ENCODE measurements at places on chromosomes 1 and 21.

DNA sequence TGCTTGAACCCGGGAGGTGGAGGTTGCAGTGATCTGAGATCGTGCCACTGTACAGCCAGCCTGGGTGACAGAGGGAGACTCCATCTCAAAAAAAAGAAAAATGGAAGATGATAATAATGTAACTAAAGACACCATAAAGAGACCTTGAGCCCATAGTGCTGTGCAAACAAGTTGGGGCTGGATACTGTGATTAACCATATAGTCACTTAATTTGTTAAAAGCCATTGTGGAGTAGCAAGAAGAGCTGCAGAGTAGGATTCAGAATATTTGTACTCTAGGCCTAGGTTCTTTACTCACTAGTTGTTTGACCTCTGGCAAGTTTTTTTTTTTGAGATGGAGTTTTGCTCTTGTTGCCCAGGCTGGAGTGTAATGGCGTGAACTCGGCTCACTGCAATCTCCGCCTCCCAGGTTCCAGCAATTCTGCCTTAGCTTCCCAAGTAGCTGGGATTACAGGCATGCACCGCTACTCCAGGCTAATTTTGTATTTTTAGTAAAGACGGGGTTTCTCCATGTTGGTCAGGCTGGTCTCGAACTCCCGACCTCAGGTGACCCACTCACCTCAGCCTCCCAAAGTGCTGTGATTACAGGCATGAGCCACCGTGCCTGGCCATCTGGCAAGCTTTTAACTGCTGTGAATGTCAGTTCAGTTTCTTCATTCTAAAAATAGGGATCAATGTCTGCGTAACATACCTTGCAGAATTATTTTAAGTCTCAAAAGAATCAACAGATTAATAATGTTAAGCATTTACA is 12.8 kb downstream of the CAP1 start:
- DNase-seq: no peak

GRCh38 chr1:44485934-44486460 is 80.9 kb downstream of the RNF220 start:
- no peak for DNase-seq

GRCh38 chr1:168084396-168085231 is 52.1 kb downstream of the GPR161 start:
- no peak for DNase-seq

DNA sequence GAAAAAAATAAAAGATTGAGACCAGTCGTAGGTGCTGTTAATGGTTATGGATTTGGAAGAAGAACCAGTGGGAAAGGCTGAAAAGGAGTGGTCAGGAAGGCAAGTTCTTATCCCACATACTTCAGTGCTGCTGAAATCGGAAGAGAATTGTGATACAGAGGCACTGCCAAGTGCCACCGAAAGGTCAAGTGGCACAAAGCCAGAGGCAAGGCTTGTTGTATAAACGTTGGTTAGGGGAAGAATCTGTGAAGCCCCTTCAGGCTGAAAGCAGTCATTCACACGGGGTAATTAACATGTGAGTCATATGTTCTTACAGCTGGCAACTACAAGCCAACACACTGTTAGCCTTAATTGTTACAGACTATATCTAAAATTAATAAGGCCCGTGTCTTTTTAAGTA is 48.8 kb downstream of the ZBTB40 start:
- DNase-seq: no peak

DNA sequence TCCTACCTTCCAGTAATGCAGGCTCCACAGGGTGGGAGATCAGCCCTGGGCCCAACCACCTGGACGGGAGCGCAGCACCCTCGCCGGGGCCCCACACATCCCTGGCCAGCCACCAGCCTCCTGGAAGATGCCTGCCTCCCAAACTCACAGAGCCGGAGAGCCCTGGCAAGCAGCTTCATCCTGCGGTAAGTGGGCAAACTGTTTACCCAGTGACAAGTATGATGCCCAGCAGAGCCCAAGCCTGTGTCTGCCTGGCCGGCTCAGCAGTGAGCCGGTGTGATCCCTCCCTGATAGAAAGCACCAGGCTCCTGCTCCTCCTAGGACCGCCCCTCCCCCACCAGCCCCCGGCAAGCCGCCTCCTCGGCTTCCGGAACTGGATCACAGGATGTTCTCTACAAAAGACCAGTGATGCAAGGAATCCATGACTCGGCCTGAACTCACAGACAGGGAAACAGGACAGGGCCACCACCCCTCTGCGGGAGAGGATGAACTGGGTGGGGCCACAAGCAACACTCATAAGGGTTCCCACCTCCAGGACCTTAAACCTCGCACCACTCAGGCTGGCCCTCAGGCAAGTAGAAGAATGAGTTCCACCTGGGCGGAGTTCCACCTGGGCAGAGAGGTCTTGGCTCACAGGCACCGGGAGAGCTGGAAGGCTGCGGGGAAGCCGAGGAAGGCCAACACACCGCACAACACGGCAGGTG is 7.9 kb downstream of the ACOT7 start:
- peak; percentile 60 for DNase-seq

DNA sequence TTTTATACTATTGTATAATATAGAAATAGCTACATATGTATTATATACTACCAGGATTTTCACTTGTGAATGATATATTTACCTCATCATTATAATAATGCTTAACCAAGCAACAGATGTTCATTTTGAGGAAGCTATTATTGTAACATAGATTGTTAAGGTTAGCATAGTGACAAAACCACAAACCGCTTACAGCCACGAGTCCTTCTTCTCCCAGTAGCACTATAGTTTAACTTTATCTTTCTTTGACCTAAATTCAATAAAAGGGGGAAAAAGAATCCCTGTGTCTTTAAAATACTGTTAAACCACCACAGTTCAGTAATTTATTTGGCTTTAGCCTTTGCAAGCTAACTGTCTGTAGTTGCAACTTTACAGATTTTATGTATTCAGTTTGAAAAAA is 1039.4 kb upstream of the B3GALT2 start:
- no peak for DNase-seq

- DNase-seq: no peak
Measured at GRCh38 chr1:10338047-10338446, 60.8 kb upstream of the PGD start.

- DNase-seq: no peak
Measured at GRCh38 chr21:32099812-32100416, 178.9 kb downstream of the MIS18A start.

- peak; percentile 54 for DNase-seq
Measured at GRCh38 chr1:145918992-145919939, 749 bp upstream of the PEX11B start.

DNA sequence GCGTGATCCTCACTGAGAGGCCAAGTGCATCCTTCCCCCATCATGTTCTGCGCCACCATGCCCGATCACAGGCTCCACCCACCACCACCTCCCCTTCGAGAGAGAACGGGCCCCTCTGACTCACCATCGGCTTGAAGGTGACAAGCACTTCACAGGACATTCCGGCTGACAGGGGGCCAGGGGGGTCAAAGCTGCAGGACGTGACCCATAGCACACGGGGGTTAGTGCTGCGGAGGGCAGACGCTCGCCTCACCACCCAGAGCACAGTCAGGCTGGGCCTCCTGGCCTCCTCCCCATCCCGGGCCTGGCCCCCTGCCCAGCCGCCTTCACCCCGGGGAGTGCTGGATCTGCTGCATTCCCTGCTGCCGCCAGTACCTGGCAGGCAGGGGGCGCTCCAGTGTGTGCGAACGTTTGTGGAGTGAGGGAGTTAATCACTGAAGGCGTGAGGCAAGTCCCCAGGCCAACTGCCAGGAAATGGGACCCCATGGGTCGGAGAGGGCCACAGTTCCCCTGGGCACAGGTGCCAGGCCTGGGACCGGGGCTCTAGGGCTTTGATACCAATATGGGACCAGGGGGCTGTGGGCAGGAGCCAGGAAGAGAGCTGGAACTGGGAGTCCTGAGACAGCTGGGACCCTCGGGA is 40.9 kb upstream of the TMEM52 start:
- DNase-seq: peak; percentile 90

- DNase-seq: no peak
Measured at GRCh38 chr1:22126531-22126930, 16.4 kb downstream of the WNT4 start.

GRCh38 chr1:9278585-9279153 is 14.0 kb upstream of the SPSB1 start:
- no peak for DNase-seq

DNA sequence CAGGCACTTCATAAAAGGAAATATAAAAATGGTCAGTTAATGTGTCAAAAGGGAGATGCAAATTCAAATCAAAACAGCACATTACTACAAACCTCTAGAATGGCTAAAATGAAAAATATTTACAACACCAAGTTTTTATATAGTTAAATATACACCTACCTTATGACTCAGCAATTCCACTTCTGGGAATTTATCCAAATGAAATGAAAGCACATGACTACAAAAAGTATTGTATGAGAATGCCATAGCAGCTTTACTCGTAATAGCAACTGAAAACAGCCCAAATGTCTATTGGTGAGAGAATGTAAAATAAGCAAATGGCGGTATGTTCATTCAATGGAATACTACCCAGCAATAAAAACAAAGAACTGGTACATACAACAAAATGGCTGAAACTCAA is 175.8 kb upstream of the SPAG17 start:
- no peak for DNase-seq

- DNase-seq: no peak
Measured at GRCh38 chr1:246790833-246791232, 66.6 kb downstream of the SCCPDH start.

DNA sequence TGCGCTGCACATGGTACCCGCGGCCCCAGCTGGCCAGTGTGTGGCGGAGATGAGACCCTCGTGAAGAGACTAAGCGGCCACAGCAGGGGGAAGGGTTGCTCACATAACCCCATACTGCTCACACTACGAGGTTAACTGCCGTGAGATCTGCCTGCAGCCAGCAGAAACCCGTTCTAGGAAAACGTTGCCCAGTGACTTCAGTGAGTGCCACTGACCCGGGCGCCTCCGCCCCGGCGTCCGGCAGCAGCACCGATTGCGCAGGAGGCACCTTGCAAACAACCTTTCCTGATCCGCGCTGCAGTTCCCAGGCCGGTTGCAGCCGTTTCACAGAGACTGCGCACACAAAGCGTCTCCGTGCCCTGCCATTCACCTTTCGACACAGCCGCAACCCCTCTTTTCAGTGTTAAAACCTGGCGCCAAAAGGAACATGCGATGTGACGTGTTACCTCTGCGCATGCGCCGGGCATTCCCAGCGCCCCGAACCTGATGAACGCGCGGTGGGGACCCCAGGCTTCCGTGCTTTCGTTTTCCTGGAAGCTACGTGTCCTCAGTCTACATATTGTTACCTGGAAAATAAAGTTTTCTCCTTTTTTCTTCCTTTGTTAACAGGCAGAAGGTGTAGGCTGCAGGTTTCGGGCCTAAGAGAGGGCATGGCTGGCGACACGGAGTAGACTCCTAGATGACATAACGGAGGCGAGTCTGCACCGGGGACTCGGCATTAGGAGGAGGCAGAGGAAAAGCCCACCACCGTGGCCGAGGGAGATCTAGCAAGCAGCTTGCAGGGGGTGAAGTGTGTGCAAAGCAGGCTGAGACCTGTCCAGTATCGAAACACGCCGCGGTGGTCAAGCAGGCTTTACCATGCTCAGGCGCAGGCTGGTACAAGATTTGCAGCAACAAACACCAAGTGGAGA is 8.9 kb downstream of the VPS26C start:
- no peak for DNase-seq

GRCh38 chr1:172394141-172394751 is 26.2 kb upstream of the C1orf105 start:
- no peak for DNase-seq

GRCh38 chr1:201636510-201636971 is 97.6 kb downstream of the NAV1 start:
- DNase-seq: no peak

DNA sequence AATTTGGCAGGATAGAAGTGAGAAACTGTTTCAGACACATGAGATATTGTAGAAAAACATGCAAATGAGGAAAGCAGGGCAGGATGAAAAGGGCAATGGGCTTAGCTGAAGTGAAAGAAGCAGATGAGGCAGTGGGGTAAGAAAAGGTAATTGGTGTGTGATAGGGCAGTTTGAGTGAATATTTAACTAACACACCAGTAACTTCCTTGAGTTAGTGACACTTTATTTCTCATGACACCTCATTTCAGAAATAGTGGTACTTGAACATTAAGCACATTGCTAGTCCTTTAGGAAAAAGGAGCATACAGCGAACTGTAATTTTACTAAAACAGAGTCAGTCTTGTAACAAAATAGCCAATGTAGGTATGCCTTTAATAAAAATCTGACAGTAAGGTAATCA is 415.0 kb downstream of the DPYD start:
- DNase-seq: no peak

- DNase-seq: no peak
Measured at GRCh38 chr1:244154872-244155531, 103.9 kb downstream of the ZBTB18 start.

DNA sequence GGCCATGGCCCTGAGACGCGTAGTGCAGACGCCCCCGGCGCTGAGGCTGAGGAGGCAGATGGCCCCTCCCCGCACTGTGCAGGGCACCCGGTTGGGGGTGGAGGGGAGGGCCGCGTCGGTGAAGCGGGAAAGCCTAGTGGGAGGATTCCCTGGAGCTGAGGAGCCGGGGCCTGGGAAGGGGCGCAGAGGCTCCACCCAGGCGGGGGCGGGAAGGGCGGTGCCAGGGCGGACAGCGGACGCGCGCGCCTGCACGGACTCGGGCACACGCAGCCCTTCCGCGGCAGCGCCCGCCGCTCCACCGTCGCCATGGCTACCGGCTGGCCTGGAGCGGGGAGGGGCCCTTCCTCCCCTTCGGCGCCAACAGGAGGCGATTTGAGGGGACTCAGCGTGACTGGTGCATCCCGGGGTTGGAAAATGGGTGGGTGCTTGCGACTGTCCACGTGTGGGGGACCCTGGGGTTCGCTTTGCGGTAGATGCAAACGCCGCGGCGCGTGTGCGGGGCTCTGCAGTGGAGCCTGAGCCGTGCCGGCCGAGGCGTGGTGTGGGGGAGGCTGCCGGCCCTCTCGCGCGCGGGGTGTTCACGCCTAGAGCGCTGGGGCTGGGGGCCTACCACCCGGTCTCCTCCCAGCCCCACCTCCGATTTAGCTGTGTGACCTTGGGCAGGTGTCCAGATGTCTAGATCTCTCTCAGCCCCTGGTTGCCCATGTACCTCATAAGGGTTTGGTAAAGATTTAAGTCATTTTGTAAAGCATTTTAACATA is 35.1 kb downstream of the PTPRF start:
- no peak for DNase-seq

GRCh38 chr1:163436140-163436812 is 114.5 kb downstream of the NUF2 start:
- DNase-seq: no peak

DNA sequence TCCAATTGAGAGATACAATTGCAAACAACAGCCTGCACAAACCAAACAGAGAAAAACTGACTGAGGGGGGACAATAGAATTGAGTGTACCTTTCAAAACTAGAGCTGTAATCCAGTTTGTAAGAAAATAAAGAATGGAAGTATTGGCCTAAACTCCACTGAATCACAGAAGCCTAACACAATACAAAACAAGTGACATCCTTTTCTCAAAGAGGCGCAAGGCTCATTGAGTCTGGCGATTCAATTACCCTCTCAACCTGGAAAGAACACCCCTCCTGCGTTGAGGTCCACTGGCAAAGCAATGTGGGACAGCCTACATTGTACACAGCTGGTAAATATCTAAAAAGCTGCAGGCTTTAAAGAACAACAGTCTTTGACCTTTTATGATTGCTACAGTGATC is 182.6 kb downstream of the DPYD start:
- DNase-seq: no peak

GRCh38 chr1:204834336-204834735 is 36.3 kb upstream of the NFASC start:
- DNase-seq: no peak

- no peak for DNase-seq
Measured at GRCh38 chr1:244325056-244325758, 126.5 kb downstream of the ADSS2 start.

All from breast epithelium (tissue), 4 donors.